ENCODE measurements at places on chromosomes 3 and 15. TPM values are rescaled to one million over a fixed set of nuclear protein-coding genes. Genes with fewer than 3 reads are reported as not detected.

Gene SLC24A5
- total RNA-seq, result not detected

Gene EEFSEC
- 13.8 TPM for total RNA-seq

Gene DPPA2
- 12.6 TPM for total RNA-seq

GRCh38 chr3:171851660-171852058, 8.5 kb downstream of the TMEM212 start:
- DNase-seq, result no peak

Gene SH2D7
- not detected for total RNA-seq

DNA sequence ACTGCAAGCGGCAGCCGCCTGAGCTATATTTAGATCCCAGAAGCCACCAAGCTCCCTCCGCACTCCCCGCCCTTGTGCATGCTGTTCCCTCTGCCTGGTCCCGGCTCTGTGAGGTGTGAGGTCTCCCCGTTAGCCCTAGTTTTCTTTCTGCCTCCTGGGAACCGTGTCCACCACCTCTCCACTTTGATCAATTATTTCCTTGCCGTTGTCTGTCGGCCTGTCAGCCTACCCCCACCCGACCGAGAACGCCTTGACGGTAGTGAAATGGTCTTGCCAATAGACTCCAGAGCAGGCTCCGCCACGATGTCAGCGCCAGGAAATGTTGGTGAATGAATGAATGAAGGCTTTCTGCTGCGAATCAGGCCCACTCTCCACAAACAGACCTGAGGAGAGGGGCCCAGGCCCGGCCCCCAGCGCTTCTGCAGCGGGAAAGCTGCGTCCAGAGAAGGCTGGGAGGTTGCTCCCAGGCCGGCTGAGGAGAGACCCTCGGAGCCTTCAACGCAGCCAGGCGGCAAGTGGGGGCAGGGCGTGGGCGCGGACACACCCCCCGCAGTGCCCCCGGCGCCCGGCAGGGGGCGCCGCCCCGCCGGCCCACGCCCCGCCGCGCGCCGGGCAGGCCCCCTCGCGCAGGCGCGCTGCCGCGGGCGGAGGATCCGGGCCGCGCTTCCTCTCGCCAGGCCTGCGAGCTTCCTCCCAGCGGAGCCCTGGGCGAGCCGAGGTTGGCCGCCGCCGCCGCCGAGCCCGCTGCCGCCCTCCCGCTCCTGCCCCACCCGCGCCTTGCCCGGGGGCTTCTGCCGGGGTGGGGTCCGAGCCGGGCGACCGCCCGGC, at the start of gene CSK:
TSS of gene CSK (plus strand) at position 650 of the 828 bp plus-strand sequence. CDS start 16,218 bp downstream, outside the sequence.
- no peak for DNase-seq

Gene ATR
- 19.5 TPM for total RNA-seq

Gene SAMD7
- total RNA-seq, result not detected

GRCh38 chr3:191753196-191753595, 292.2 kb downstream of the PYDC2 start:
- no peak for DNase-seq

- no peak for DNase-seq
Measured at GRCh38 chr3:56884387-56884786, 82.6 kb upstream of the ARHGEF3 start.

Gene CISH
- total RNA-seq, result 1.9 TPM

Gene SLCO2A1
- total RNA-seq, result 1.1 TPM

Gene GPR171
- not detected for total RNA-seq

DNA sequence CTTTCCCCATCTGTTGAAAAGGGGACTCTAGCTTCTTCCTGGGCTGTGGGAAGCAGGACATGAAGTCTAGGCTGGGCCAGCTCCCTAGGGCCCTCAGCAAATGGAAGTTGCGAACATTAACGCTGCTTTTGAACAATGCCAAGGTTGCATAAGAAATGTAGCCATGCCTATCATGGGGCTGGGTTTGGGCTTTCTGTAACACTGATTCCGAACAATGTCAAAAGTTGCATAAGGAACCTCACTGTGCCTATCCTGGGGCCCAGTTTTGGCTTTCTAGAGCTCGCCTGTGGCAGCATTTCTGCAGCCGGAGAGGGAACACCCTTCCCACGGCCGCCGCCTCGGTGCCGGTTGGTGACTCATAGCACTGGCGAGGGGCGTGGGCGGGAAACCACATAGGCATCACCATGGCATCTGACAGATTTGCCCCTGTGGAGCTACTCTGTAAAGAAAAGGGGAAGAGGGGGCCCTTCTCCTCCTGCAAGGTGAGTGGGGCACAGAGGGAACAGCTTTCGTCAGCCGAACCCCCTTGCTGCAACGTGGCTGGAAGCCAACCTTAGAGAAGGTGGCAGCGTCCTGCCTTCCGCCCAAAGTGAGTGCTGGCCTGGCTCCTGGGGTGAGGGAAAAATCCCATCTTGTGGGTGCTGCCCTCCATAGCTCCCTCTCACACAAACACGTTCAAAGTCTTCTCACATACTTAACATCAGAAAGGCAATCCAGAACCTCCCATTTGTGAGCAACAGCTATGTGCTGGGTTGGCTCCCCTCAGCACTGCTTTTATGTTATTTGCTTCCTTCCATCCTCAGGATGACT, 46.6 kb upstream of the ATP2B2 start:
- no peak for DNase-seq

GRCh38 chr3:143146486-143147274, 27.1 kb downstream of the CHST2 start:
- DNase-seq, result no peak

Gene NOX5
- total RNA-seq, result not detected

- DNase-seq, result no peak
Measured at GRCh38 chr3:39814007-39814406, 4.6 kb downstream of the MYRIP start.

GRCh38 chr3:98734306-98734705, 28.8 kb upstream of the ST3GAL6 start:
- DNase-seq, result no peak
